DMS53 (cell line): ENCODE measurements at places on chromosomes 16 and 17.

GRCh38 chr17:73240561-73240960 is 21.1 kb downstream of the CPSF4L start:
- DNase-seq, result no peak

DNA sequence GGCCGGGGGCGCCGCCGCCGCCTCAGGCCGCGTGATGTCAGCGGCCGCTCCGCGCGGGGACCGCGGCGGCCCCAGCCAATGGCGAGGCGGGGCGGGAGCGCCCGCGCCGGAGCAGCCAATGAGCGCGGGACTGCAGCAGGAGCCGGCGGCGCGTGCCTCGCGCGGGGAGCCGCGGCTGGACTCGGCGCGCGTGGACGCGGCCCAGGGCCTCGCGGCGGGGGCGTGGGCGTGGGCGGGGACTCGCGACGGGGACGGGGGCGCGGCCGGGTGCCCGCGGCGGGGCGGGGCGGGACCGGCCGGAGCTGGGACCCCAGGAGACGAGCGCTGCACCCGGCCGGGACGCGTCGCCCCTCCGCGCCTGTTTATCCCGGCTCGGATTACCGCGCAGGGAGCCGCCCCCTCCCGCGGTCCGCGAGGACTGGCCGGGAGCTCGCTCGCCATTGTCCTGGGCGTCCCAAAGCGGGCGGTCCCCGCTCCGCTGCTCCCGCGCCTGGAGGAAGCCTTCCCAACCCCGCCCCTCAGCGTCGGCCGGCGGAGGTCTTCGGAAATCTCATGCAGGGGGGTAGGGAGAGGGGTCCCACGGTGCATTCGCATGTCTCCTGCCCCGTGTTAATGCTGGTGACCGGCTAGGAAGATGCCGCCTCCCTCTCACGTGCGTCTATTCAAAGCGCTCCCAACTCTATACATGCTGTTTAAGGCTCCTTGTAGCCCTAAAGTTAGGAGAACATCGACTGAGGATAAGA is at the start of gene RNF157:
TSS of gene RNF157 (minus strand) at position 33 of the 743 bp plus-strand sequence. CDS start 253 bp downstream, outside the sequence.
- peak; percentile 87 for DNase-seq

- no peak for DNase-seq
Observed at GRCh38 chr17:81114351-81115093, 50.8 kb upstream of the PVALEF start.

GRCh38 chr17:17822189-17822588 is 14.6 kb downstream of the SREBF1 start:
- DNase-seq, result no peak

GRCh38 chr17:205817-206216 is 24.4 kb upstream of the DOC2B start:
- DNase-seq, result peak; percentile 87

GRCh38 chr17:3812771-3813170 is 11.8 kb upstream of the ITGAE start:
- DNase-seq, result no peak

- DNase-seq, result no peak
Observed at GRCh38 chr16:18783430-18784341, 6.4 kb downstream of the RPS15A start.

GRCh38 chr16:72131036-72131435 is 37.4 kb downstream of the DHX38 start:
- DNase-seq, result no peak

GRCh38 chr17:48223945-48224344 is 116.4 kb downstream of the SNX11 start:
- DNase-seq, result no peak

DNA sequence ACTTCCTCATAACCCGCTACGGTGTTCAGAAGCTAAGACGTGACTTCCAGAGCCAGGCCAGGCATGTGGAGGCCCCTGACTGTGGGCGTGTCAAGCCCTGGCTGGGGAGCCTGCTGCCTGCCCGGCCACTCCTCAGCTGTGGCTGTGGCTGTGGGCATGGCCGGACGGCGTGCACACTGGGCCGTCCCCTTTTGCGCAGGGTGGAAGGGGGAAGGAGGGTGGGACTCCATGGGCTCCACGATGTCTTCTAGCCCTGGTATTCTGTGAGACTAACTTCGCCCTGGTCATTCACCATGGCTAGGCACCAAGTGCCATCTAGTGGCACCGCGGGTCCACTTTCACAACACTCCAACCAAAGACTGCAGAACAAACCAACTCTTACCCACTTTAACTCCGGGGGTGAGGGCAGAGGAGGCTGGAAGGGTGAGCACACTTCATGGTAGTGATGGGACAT is 67.9 kb downstream of the N4BP1 start:
- peak; percentile 58 for DNase-seq

DNA sequence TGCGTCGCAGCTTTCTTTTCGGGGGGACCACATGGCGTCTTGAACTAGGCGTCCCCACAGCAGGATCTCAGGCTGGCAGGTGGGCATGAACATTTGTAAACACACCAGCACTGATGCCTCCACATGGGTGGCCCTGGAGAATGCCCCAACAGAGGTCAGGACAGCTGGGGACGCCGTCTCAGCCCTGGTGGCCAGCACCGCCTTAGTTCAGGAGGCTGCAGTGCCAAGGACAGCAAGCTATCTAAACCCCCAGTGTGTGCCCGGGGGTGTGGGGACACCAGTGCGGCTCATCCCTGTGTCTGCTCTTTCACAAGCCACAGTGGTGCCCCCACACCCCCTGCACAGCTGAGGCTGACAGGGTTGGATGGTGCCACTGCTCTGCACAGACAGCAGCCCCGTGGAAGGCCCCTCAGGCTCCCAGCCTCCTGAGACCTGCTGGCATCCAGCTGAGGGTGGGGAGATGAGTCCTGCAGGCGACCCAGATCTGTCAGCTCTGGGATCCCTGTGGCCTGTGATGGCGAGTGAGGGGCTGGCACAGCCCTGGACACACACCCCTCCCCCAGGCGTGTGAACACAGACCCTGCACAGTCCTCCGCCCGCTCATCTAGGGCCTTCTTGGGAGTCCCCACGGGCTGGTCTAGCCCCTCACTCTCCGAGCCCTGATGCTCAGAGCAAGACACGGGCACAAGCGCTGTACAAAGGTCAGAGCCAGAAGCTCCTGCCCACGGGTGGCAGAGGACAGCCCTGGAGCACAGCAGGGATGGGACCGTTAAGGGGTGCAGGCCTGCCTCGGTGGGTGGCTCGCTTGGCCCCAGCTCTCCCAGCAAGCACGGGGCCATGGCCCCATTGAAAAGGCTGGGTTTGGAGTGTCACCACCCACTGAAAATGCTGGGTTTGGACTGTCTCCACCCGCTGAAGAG is 10.7 kb downstream of the FSCN2 start:
- DNase-seq, result peak; percentile 67

DNA sequence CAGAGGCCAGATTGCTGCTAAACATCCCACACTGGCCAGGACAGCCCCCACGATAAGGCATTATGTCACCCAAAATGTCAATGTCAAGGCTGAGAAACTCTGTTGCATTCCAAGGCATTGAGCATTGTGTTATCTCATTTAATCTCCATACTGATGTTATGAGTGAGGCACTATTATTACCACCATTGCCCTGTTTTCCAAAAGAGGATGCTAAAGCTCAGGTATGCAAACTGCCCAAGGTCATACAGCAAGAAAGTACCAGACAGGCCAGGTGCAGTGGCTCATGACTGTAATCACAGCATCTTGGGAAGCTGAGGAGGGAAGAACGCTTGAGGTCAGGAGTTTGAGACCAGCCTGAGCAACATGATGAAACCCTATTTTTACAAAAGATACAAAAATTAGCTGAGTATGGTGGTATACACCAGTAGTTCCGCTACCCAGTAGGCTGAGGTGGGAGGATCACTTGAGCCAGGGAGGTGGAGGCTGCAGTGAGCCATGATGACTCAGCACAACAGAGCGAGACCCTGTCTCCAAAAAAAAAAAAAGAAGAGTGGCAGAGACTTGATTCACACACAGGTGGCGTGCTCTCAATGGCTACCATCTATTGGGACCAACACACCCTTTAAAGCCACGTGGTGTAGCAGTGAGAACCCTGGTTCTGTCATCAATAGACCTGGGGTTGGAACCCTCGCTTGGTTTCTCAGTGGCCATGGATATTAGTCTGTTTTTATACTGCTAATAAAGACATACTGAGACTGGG is 58.8 kb upstream of the GRIN2A start:
- DNase-seq, result no peak

DNA sequence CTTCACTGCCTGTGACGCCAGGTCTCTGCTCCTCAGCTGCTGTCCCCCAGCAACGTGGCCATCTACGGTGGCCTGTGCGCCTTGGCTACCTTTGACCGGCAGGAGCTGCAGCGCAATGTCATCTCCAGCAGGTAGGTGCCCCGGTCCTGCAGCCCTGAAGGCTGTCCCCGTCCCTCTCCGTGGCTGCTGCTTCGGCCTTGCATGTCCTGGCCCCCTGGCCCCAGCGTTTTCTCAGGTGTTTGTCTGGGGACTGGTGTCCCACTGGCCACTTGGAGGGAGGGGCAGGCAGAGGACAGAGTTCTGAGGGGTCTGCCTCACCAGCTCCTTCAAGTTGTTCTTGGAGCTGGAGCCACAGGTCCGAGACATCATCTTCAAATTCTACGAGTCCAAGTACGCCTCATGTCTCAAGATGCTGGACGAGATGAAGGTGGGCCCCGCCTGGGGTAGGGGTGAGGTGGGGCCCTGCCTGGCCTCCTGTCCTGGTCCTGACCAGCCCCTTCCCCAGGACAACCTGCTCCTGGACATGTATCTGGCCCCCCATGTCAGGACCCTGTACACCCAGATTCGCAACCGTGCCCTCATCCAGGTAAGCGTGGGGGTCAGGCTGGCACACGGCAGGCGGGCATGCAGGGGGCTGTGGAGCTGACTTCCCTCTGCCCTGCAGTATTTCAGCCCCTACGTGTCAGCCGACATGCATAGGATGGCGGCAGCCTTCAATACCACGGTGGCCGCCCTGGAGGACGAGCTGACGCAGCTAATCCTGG is 4.4 kb downstream of the GPS1 start:
- DNase-seq, result no peak

- DNase-seq, result no peak
Observed at GRCh38 chr16:78490847-78491246, 391.4 kb downstream of the WWOX start.

DNA sequence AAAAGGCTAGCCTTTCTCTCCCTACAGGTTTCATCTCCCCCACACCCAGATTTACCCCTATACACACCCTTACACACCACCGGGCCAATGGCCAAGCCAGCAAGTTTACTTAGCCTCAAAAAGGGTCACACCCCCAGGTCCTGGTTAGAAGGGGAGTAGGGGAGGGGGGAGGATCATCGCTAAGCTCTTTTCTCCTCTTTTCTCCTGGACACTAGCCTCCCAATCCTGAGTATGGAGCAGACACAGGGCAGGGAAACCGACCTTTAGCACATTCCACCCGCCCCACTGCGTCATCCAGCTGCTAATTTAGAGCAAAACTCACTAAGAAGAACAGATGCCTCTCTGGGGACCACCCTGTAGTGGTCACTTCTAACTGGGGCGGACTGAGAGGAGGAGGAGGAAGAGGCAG is 4.4 kb downstream of the ACLY start:
- no peak for DNase-seq

DNA sequence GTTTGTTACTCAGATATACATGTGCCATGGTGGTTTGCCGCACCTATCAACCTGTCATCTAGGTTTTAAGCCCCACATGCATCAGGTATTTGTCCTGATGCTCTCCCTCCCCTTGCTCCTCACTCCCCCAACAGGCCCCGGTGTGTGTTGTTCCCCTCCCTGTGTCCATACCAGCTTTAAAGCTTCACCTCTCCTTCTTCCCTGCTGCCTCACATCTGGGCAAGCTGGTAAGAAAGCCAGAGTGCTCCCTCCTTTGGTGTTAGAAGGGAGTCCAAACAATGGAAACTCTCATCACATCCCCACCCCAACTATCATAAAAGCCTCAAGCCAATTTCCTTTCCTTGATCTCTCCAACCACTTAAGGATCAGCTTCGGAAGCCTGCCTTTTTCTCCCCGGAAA is 1115.6 kb upstream of the GOT2 start:
- DNase-seq, result no peak

DNA sequence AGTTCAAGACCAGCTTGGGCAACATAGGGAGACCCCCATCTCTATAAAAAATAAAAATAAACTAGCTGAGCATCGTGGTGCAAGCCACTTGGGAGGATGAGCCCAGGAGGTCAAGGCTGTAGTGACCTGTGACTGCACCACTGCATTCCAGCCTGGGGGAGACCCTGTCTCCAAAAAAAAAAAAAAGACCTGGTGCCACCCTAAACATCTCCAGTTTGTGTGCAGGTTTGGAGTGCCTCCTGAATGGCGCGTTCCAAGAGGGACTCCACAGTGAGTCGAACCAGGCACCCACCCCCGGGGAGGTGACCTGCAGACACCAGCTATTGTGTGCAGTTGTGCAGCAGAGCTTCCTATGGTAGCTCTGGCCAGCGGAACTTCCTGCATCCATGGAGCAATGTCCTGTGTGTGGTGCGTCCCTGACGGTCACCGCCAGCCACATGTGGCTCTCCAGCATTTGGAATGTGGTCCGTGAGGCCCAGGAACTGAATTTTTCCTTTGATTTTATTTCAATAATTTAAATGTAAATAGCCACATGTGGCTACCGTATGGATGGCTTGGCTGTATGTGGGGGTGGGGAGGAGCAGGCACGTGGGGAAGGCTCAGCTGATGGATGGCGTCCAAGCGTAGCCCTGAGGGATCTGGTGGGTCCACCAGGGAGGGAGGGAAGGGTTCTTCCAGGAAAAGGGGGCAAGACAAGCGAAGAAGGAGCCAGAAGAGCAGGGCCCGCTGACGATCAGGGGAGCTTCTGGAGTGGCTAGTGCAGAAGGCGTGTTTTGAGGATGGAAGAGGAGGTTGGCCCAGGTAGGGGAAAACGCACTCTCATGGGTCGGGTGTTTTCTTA is 107.1 kb upstream of the GSE1 start:
- no peak for DNase-seq

- no peak for DNase-seq
Observed at GRCh38 chr17:55416000-55416399, 5.6 kb downstream of the MMD start.

DNA sequence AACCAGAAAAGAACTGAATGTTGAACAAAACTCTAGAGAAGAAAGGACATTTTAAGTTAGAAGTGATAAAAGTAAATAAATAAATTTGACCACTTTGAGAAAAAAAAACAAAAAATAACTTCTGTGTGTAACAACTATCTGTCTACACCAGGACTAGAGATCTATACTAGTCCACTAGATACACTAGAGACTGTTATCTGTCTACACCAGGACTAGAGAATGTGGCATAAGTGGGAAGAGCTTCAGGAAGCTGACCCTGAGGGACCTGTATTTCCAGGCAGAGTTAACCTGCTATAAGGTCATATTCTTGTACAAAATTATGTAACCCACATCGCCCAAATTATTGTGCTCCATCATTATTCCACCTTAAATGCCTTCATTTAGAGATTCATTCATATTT is 160.8 kb downstream of the SKAP1 start:
- no peak for DNase-seq

GRCh38 chr16:57038166-57038565 is 48.8 kb downstream of the NLRC5 start:
- no peak for DNase-seq

DNA sequence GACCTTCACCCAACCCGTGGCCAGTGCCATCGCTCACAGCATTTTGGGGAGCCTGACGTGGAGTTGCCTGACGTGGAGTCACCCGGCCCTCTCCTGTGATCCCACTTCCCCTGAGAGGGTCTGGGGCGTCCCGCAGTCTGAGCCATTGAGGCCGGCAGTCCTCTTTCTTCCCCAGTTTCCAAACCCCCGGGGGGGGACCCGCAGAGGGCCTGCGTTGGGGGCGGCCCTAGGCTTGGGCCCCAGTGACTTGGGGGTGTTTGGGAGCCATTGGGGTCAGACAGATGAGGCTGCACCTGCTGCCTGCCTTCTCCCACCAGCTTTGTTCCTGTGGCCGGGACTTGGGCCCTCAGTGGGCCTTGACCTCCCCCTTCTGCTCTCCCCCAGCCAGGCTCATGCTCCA is 1.7 kb downstream of the RHOT2 start:
- DNase-seq, result no peak
